ENCODE measurements at places on chromosomes 11 and 22.

- DNase-seq: peak; percentile 79
Observed at GRCh38 chr22:30310881-30311771, 15.6 kb downstream of the TBC1D10A start.

DNA sequence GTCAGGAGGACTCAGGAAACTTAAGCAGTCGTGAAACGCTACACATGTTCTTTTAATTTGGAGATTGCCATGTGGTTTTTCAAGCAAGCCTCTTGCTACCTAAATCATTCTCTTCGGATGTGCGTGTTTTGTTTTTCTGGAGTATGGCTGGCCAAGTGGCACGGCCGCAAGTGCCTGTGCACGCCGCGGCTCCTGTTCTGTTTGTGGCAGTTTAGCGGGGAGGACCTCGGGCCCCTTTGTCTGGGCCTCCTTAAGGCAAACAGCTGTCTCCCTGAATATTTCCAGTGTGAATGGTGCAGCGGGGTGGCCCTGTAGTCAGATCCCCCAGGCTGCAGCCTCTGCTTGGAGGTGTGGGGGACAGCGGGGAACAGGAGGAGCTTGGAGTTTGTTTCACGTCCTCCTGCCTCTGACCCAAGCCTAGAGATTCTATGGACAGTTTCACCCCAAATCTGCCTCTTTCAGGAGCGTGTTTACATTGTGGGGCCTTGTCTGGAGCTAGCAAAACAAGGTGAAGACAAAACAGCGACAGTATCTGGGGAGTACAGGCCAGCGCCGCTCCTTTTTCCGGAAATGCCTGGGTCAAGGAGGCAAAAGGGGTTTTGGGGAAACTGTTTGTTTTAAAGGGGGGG is 1.3 kb downstream of the LRP5 start:
- peak; percentile 51 for DNase-seq

DNA sequence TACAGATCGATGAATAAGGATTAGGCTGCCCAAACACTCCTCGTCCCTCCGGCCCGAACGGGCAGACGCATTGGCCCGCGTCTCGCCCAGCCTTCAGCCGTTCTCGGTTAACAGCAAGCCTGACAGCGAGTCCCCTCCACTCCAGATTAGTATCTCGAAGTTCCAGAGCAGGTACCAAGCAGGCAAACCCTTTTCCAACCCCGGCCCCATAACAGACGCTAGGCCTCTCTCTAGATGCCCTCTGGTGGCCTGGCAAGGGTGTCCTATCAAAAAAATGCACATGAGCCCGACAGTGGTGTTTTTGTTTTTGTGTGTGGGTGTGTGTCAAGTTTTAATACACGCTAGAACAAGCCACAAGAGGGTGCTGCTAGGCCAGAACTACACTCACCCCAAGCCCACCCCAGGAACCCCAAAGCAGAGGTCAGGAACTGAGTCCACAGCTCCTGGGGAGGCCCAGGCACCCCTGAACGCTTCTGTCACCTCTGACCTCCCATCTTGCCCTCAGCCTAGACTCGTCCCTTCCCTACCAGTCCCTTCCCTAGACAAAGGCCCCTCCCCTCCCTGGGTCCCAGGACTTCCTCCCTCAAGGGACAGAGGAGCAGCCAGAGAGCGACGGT is 658 bp upstream of the ARFGAP2 start:
- peak; percentile 83 for DNase-seq

GRCh38 chr11:91730057-91730456 is 494.6 kb upstream of the FAT3 start:
- DNase-seq: no peak

- no peak for DNase-seq
Observed at GRCh38 chr22:46465345-46465720, 72.1 kb downstream of the CELSR1 start.

- peak; percentile 73 for DNase-seq
Observed at GRCh38 chr22:46538814-46539160, 1.4 kb upstream of the CELSR1 start.

DNA sequence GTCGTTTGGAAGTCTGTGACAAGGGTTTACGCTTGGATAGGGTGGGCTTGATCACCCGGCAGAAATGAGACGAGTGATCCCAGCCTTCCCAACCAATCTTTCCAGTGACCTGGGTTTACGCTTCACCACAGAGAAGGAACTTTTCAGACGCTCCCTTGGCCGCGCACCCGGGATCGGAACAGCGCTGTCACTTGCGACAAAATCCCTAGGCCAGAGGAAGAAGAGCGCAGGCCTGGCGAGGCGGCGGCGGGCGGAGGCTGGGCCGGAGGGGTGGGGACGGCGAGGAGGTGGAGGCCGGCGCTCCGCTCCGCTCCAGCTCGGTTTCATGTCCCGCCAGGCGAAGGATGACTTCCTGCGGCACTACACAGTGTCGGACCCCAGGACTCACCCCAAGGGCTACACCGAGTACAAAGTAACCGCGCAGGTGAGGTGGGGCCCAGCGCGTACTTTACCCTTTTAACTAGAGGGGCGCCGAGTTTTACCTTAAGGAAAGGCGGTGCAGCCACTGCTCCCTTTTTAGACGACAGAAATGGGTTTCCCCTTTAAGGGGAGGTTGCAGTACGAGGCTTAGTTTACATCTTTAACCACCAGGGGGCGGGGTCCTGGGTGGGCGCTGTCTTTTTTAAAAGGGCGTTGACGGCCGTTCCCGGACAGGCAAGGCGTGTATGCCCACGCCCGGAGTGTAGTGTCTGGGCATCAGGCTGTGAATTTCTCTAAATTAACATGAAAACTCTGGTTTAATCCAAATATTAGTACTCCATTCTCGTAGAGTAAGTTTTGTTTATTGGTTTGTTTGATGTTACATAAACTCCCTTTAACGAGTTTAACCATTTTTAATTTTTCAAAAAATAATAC is at the start of gene SNX15:
Gene SNX15 (plus strand): TSS at position 227 of the 855 bp plus-strand sequence. CDS start 99 bp downstream, at position 326.
- DNase-seq: peak; percentile 95

DNA sequence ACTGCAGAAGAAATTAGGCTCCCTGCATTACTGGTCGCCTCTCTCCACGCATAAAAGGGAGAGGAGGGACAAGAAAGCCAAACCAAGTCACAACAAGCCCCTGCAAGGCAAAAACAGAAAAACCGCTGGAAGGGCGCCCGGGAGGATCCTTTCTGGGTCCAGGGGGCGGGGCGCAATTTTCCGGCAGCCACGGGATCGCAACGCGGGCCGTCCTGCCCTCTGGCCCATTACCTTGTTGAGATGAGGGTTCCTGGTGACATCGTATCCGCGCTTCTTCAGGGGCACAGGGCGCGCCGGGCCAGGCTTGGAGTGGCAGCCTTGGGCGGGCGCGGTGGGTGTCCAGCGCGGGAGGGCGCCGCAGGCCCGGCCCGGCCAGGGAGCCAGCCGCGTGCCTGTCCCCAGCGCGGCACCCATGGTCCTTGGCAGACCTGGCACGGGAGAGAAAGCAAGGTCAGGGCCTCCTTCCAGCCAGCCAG is 847 bp downstream of the ME3 start:
- peak; percentile 59 for DNase-seq

DNA sequence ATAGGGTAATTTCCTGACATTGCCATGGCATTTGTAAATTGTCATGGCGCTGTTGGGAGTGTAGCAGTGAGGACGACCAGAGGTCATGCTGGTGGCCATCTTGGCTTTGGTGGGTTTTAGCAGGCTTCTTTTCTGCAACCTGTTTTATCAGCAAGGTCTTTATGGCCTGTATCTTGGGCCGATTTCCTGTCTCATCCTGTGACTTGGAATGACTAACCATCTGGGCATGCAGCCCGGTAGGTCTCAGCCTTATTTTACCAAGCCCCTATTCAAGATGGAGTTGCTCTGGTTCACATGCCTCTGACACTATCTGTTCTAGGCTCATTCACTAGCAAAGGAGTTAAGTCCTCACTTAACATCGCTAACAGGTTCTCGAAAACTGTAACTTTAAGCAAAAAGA is 1374.2 kb downstream of the FAM181B start:
- DNase-seq: no peak

DNA sequence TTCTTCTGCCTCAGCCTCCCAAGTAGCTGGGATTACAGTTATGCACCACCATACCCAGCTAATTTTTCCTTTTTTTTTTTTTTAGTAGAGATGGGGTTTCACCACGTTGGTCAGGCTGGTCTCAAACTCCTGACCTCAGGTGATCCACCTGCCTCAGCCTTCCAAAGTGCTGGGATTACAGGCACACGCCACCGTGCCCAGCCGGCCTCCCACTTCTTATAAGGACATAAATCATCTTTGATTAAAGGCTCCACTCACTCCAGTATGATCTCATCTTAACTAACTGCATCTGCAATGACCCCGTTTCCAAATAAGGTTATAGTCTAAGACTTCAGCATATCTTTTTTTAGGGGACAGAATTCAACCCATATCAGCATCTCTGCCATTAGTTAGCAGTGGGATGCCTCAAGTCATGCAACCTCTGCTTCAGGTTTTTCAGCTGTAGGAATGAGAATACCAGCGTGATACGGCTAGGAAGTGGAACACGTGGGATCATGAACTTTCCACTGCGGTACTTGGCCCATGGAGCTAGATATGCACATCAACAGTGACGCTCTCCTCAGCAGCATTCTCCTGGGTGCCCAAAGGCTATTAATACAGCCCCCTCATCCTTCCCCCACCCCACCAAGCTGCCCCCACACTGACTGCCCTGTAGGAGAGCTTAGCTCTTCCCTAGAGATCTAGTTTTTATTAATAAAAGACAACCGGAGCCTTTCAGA is 41.4 kb downstream of the MCHR1 start:
- DNase-seq: peak; percentile 75

- DNase-seq: peak; percentile 99
Observed at GRCh38 chr22:37545703-37546436, 14.4 kb upstream of the CDC42EP1 start.

DNA sequence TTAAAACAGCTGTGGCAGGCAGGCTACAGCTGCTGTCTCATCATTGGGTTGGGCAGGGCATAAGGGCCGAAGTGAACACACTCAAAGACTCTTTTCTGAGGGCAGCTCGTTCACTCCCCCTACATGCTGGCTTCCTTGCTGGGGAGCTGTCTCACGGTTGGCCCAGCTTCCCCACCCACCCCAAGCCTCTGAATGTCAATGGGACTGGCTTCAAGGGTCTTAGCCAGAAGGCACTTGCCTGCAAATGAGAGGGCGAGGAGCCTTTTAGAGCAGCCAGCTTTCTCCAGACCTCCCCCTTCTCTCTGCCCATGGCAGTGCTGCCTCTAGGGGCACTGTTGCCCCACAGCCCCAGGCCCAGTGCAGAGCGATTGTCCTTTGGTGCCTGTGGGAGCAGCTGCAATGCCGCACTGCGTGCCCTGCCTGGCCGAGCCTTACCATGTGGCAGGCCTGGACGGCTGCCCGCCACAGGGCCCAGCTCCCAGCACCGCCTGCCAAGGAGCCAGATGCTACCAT is 94.7 kb upstream of the RASSF10 start:
- peak; percentile 48 for DNase-seq

DNA sequence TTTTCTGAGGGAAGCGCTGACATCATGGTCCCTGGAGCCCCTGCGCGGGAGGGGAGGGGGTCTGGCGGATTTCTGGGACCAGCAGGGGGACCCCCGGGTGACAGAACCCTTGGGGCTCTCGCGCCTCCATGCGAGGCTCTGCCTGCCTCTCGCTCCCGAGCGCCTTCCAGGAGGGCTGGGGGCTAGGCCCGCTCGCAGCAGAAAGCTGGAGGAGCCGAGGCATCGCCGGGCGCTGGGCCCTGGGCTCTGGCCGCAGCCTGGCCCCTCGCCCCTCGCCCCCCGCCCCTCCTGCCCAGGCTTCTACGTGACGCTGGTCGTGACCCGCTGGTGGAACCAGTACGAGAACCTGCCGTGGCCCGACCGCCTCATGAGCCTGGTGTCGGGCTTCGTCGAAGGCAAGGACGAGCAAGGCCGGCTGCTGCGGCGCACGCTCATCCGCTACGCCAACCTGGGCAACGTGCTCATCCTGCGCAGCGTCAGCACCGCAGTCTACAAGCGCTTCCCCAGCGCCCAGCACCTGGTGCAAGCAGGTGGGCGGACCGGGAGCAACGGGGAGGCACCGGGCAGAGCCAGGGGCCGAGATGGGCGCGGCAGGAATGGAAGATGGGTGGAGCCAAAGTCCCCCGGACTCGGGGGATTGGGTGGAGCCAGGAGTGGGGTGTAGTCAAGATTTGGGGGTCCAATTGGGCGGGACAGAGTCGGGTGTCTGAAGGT is 5.4 kb downstream of the BEST1 start:
- DNase-seq: no peak

DNA sequence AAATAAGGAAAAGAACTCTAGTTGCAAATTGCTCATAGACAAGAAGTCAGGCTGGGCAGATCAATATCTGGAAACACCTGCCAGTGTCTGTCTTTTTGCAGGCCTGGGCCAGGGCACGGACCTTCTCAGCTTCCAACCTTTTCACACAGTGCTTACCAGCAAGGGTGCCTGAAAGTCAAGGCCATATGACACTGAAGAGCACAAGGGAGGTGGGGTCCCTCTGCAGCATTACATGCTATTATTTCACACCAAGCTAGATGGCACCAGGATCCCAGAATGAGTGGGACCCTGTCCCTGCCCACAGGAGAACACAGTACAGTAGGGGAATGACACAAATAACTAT is 5.9 kb upstream of the PEX26 start:
- DNase-seq: no peak

DNA sequence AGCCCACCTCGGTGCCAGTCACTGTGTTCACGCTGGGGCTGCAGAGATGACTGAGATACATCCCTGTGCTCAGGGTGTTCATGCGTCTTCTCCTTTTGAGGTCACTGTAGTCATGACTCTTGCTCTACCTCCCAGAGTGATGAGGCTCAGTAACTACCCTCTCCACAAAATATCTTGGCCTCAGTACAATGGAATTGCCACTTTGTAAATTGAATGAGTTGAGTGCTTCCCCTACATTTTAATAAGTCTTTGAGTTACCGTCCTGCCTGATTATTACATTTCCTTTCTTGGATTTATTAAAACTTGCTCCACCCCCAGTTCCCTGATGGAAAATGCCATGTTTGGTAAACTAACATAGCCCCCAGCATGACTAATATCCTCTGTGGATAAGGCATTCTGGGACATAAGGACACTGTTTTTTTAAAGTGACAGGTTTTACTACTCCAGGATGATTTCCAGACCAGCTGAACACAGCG is 15.9 kb downstream of the PRSS23 start:
- peak; percentile 93 for DNase-seq

DNA sequence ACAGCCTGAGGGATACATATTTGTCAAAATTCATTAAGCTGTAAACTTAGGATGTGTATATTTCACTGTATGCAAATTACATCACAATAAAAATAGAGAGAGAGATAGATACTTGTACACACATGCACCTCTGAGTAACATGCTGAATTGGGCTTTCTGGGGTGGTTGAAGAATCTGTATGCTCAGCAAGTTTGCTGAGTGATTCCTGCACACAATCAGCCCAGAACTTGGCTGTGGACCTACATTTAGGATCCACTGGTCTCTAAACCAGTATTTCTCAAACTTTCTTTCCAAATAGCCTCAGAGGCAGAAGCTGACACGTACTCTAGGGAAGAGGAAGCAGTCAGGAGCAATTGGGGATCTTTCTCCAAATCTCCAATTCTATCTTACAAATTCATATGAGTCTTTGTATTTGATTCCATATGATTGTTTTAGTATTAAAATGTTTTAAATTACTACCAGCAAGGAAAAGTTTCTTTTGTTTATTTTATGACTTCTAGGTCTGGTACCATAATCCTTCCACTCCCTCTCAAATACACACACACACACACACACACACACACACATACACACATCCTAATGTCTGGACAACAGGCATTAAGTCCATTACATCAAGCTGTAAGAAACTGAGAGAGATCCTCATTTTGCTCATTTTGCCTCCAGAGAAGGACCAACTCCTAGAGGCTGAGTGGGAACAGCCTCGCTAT is 20.0 kb downstream of the SYT13 start:
- no peak for DNase-seq
